ENCODE measurements at places on chromosomes 6 and 20.
A peak's percentile ranks its signal among the peaks of the same experiment; 100 is the strongest.

- DNase-seq = no peak
Measured at GRCh38 chr6:101284131-101284530, 109.4 kb upstream of the GRIK2 start.

DNA sequence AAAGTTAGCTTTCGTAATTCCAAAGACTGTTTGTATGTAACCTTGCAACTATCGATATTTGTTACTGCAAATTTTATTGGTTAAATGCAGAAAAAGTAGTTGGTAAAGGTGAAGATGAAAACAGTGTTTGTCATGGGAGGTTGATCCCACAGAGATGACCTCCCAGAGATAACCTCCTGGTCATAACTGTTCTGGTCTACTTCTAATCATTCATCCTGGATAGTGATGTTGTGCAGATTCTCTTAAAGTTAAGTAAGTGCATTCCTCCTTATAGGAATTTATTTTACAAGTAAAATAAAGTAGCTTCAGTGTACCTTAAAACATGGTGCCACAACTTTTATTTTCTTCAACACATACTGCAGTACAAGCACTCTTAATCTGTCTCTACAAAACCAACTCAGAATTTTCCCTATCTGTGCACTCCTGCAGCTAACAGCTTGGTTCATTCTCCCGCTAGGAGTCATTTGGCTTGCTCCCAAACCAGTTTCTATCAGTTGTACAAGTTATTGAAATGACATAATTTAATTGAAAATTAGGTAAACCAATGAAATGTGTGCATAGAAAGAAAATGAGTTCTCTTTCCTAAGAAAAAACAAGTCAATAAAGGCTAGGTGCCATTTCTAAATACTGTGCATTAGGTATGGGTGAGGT is 19.2 kb downstream of the METTL24 start:
- no peak for DNase-seq

DNA sequence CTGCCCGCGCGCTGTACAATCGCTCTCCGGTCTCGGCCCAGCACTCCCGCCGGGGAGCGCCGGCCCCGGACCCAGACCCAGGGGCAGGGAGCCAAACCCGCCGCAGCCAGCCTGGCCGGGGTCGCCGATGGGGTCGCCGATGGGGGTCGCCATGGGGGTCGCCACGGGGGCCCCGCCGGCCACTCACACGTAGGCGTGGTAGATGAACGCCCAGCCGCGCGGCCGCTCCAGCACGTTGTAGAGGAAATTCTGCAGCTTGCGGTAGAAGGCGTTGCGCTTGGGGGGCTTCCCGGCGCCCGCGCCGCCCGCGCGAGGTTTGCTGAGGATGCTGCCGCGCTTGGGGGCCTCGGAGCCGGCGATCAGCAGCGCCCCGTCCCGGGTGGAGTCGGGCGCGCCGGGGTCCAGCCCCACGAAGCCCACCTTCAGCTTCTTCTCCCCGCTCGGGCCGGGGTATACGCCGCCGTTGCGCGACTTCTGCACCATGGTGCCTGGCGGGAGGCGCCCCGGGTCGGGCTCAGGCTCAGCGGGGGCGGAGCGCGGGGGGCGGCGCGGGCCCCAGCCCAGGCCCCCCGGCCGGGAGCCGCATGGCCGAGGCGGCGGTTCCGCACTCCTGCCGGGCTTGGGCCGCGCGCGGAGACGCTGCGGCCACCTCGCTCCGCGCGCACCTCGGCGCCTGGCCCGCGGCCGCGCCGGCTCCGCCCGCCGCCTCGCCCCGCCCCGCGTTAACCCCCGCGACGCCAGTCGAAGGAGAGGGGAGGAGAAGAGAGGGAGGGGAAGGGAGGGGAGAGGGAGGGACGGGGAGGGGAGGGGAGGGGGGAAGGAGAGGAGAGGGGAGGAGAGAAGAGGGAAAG is at the start of gene KCNQ2:
Gene KCNQ2 (minus strand): TSS at position 675 of the 851 bp plus-strand sequence. CDS start 192 bp downstream, at position 483.
- no peak for DNase-seq

DNA sequence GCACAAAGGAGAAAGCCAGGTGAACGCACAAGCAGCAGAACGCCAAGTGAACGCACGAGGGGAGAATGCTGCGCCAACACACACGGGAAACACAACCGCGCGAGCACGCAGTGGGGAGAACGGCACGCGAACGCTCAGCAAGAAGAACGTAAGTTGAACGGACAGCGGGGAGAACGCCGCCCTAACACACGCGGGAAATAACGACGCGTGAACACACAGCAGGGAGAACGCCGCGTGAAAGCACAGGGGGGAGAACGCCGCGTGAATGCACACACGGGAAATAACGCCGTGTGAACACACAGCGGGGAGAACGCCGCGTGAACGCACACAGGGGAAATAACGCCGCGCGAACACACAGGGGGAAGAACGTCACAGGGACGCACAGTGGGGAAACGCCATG is 54.7 kb downstream of the RNASET2 start:
- DNase-seq = no peak

DNA sequence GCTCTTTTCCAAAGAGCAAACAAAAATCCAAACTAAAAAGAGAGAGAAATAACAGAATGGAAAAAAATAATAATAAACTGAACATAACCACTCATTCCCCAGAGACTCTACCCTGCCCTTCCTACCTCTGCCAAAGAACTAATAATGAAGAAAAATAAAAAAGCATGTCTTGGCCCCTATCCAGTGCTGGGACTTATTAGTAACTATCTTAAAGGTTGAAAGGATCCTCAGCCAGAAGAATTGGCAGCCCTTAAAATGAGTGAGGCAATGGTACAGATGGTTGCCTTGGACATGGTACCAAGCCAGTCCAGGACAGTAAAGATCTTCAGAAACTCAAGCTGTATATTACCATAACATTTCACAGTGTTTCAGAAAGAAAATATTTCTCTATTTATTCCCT is 279.3 kb downstream of the HACE1 start:
- DNase-seq = no peak

DNA sequence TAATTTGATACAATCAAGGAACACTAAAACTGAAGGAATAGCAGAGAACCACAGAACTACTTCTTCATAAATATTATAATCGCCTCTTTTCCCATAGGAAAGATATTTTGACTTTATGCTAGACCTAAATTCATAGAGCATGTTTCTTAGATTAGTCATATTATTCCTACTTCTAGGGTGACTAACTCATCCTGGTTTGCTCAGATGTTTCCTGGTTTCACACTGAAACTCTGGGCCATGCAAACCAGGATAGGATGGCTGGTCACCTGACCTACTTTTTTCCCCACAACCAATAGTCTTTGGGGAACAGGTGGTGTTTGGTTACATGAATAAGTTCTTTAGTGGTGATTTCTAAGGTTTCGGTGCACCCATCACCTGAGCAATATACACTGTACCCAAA is 42.8 kb downstream of the MMS22L start:
- no peak for DNase-seq

DNA sequence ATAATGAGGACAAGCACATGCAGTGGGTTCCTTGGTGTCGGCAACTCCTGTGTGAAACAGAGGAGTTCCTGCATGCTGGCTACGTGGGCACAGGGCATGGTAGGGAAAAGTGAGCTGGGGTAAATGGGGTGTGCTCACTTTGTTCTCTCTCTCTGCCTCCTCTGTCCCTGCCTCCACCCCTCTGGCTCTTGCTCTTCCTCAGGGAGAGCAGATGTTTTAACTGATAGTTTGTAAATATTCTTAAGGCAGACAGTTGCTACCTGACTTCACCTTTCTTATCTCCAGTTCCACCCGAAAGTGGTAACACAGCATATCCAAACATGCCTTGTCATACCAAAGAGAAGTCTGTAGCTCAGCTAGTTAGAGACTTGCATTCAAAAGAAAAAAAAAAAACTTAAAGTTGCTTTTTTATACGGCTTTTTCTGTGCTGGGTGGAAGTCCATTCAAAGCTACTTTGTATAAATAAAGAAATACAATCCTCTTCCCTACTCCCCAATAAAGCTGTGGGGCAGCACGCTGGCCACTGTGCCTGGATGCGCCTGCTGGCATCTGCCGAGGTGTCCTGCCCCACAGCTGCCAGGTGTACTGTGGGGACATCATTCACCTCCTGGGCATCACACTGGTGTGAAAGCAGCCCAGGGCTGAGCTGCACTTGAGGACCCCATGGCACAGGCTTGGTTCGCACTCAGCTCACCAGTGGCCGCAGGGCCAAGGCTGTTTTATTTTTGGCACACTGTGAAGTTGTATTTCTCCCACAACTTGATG is 93.6 kb downstream of the FOXC1 start:
- DNase-seq = no peak

DNA sequence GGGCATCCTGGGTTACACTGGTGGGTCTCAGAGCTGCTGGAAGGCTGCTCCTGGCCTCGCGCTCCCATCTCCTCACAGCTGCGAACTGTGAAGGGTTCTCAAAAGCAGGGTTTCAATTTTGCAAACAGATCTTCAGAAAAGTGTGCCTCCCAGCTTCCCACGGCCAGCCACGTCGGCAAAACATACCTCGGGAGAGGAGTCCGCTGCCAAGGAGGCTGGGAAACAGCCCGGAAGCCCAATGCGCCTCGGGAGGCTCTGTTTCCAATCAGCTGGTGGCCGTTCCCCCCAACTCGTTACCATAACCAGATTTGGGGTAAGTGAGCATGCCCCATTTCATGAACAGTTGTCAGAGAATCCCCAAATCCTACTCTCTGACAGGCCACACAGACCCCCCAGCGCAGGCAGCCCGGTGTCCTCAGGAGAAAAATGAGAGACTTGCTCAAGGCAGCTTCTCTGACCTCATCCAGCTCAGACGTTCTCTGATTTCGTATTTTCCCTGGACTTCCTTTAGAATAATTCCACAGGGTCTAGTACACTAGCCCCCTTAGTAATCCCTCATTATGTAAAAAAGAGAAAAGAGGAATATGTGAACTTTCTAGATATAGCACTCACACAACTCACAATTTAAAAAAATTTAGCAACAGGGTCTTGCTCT is 98.4 kb downstream of the SNX5 start:
- DNase-seq = no peak

DNA sequence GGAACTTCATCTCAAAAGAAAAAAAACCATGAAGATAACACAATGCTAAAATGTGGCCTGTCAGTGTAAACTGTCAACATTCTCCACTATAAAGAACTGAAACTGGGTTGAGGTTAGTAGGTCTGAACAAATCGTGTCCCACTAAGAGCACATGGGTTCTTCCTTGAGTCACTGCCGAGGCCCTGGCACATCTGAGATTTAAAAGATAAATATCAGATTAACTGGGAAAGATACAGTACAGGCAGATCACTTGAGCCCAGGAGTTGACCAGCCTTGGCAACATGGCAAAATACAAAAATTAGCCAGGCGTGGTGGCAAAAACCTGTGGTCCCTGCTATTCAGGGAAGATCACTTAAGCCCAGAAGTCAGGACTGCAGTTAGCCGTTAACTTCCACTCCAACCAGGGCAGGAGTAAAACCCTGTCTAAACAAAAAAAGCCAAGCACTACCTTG is 5.6 kb downstream of the EEF1A1 start:
- DNase-seq = no peak

- DNase-seq = no peak
Measured at GRCh38 chr6:169573883-169574282, 127.9 kb downstream of the WDR27 start.

DNA sequence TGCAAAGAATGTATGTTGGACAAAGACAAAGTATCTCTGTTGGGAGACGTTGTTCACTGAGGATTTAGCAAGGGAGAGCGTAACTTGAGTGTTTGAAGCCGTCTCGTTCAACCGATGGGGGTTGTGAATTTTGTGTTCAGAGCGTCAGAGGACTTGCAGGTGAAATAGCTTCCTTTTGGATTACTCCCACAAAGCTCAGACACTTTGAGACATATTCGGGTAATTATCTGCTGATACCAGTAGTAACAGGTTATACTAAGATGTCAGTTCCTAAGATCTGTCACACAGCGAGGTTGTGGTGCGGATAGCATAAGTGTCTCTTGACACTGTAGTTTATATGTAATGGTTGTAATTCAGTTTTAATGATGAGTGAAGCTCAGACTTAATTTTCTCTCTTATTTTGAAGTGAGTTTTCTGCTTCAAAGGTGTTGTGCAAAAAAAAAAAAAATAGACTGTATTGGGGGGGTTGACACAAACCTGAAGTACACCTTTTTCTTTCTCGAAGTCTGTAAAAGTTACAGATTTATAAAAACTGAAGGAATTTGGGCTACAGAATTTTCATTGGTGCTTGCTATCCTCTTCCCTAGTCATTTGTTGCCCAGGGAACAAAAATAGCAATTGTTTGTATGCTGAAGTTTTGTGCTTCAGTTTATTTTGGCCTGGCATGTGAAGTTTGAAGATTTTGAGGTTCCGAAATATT is 1.7 kb downstream of the ASXL1 start:
- peak; percentile 26 for DNase-seq

GRCh38 chr6:156449128-156449527 is 328.1 kb upstream of the ARID1B start:
- no peak for DNase-seq

DNA sequence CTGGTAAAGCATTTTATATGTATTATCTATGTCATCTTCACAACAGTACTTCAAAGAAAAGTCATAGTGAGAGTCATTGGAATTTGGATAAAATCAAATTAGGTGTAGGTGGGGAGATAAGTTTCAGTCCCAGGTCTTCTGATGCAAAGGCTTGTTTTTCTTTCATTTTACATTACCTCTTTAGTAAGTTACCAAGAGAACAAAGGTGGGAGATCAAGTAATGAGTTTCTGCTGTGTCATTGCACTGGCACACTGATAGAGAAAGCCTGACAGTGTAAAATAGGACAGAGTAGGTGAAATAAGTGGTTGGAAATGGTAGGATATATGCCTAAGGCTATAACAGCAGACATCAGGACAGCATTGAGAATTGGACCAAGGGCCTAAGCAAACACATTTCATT is 250.4 kb downstream of the NKAIN2 start:
- no peak for DNase-seq

DNA sequence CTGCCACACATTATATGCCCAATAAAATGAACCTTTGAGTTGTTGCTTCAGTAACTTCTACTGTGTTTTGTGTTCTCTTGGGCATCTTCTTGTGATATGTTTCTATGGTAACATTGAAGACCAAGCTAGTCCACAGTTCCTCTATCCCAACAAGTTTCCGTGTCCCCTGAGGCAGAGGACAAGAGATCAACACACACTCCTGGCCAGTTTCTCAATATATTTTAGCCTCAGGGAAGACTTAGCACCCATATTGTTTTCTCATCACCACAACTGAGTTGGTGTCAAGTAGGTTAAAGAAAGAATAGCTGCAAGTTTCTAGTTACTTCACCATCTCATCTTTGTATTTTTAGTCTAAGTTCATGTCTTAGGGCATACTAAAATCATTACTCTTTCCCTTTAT is 277.5 kb downstream of the UST start:
- DNase-seq = no peak

- no peak for DNase-seq
Measured at GRCh38 chr20:24289737-24290481, 179.5 kb upstream of the SYNDIG1 start.

DNA sequence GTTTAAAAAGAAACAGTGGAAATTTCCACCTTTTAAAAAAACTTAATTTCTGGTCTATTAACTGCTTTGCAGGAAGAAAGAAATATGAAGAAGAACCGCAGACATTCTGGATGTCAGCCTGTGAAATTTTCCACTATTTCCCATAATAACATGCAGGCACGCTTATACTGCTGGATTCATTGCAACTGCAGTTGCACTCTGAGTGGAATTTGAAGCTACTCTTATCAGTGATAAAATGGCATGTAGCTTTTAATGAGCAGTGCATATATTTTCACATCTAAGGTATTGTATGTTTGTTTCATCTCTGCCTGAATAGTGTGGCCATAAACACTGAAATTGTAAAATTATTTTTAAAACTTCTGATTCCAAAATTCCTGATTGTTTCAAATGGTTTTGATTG is 28.2 kb downstream of the NCOA3 start:
- DNase-seq = no peak

GRCh38 chr20:12924126-12924525 is 84.6 kb upstream of the SPTLC3 start:
- no peak for DNase-seq

GRCh38 chr20:60034231-60035110 is 76.2 kb downstream of the CDH26 start:
- no peak for DNase-seq

GRCh38 chr20:46126440-46127056 is 8.4 kb downstream of the CD40 start:
- no peak for DNase-seq

Measured in effector memory CD8-positive, alpha-beta T cell (primary cell).